ENCODE measurements at places on chromosomes 5 and 9. TPM values are rescaled to one million over a fixed set of nuclear protein-coding genes. Genes with fewer than 3 reads are reported as not detected.

The GRPEL2 gene
- 23.2 TPM for total RNA-seq

The ECM2 gene
- 38.5 TPM for total RNA-seq

The DAB2 gene
- total RNA-seq = 520 TPM

The SEPTIN8 gene
- total RNA-seq = 65.4 TPM

The BBLN gene
- 24.2 TPM for total RNA-seq

The SHB gene
- 15.7 TPM for total RNA-seq

The NMUR2 gene
- not detected for total RNA-seq

The CD72 gene
- total RNA-seq = 0.73 TPM

The KCNN2 gene
- under 0.01 TPM for total RNA-seq

The FBXL7 gene
- 29.2 TPM for total RNA-seq

The SREK1 gene
- 79.4 TPM for total RNA-seq

The LRRC19 gene
- not detected for total RNA-seq

The HMMR gene
- total RNA-seq = 0.65 TPM

The FBP1 gene
- total RNA-seq = not detected

The SAXO1 gene
- total RNA-seq = under 0.01 TPM

The RRAGA gene
- total RNA-seq = 81.2 TPM

The MEIKIN gene
- not detected for total RNA-seq

The PCDHGB5 gene
- total RNA-seq = 28.4 TPM

The GDA gene
- total RNA-seq = not detected

The SPINK6 gene
- total RNA-seq = not detected

The STKLD1 gene
- 0.61 TPM for total RNA-seq

The SLC2A6 gene
- 41.3 TPM for total RNA-seq

All from hair follicle dermal papilla cell (primary cell).